ENCODE measurements at places on chromosomes 5 and 9. TPM values are rescaled to one million over a fixed set of nuclear protein-coding genes. Genes with fewer than 3 reads are reported as not detected.

SCGB3A2 gene
- polyA plus RNA-seq, result 0.43 TPM

PLAA gene
- polyA plus RNA-seq, result 11.9 TPM

BTNL8 gene
- not detected for polyA plus RNA-seq

EPB41L4A gene
- polyA plus RNA-seq, result 4.4 TPM

THBS4 gene
- 0.36 TPM for polyA plus RNA-seq

ST8SIA4 gene
- polyA plus RNA-seq, result 3.3 TPM

MLLT3 gene
- 3.6 TPM for polyA plus RNA-seq

IZUMO3 gene
- not detected for polyA plus RNA-seq

PCDHB8 gene
- not detected for polyA plus RNA-seq

ZNF454 gene
- polyA plus RNA-seq, result 1.5 TPM

CDH9 gene
- not detected for polyA plus RNA-seq

DNA sequence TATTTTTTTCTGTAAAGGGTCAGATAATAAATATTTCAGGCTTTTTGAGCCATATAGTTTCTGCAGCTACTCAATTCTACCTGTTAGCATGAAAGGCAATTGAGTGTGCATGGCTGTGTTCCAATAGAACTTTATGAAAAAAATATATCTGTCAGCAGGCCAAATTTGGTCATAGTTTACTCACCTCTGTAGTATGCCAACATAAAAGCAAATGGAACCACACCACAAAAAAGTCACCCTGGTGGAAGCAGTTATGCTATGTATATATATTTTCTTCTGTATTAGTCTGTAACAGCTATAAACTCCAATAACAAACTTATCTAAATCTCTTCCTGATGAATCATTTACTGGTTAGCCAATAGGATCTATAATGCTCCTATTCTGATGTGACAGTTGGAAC, 3.4 kb downstream of the SLC38A9 start:
- no peaks in the 10 kb centered on the region for H3K36me3 ChIP-seq
- no peak overlapping the region for H3K4me3 ChIP-seq
- no peaks in the 10 kb centered on the region for H3K27me3 ChIP-seq
- DNase-seq, result no peak
- no peaks in the 10 kb centered on the region for H3K4me1 ChIP-seq
- no peak overlapping the region for H3K27ac ChIP-seq

DNA sequence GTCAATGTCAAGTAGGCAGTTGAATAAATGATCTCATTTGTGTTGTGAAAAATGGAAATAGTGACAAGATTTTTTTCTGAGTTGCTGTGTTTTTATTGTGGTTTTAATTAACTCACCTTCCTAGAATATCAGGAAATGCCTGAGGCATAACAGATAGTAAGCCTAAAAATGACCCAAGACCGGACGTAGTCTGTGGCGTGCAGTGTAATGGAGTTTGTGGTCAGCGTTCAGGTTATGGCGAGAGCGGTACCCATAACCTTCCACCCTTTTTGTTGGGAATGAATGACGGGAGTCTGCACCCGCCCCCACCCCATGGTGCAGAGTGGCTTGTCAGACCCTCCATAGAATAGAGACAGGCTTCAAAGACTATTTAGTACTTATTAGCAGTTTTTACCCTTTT, 119.3 kb downstream of the GALNT10 start:
- no peak overlapping the region for H3K27ac ChIP-seq
- no peaks in the 10 kb centered on the region for H3K36me3 ChIP-seq
- H3K4me1 ChIP-seq, result no peaks in the 10 kb centered on the region
- H3K4me3 ChIP-seq, result no peak overlapping the region
- no peak for DNase-seq

DNA sequence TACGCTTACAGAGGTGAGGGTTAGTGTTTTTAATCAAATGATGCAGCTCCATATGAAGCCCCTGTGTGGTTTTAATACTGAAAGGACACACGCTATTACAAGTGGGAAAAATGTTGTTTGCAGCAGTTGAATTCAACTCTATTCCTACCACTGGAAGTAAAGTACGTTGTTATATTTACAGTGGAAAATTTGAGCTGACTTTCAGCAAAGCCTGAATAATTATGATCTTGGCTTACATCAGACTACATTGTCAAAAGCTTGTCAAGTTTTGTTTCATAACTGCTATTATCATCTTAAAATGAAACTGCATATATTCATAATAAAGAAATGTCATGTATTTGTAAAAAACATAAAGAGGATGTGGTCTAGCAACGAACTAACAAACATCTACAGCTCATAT, 818.5 kb downstream of the SEMA5A start:
- H3K27ac ChIP-seq, result no peak overlapping the region
- no peak overlapping the region for H3K4me3 ChIP-seq
- no peaks in the 10 kb centered on the region for H3K36me3 ChIP-seq
- no peak for DNase-seq

DNA sequence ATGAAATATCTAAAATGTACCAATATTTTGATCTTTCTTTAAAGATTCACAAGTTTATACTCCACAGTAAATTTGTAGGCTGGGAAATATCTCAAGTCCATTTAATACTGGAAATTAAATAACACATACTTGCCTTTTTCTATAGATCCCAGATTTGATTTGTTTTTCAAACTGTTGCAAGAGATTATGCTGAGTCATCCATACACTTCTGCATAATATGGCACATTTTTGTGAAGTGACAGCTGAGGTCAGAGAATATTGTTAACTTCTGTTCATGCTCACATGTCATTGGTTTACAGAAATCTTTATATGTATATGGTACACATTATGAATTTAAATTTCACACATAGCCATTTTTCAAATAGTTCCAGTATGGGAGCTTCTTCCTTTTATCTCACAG, 1066.3 kb upstream of the NUDT12 start:
- H3K36me3 ChIP-seq, result no peaks in the 10 kb centered on the region
- H3K4me1 ChIP-seq, result no peaks in the 10 kb centered on the region
- H3K27ac ChIP-seq, result no peak overlapping the region
- no peak overlapping the region for H3K4me3 ChIP-seq
- no peak for DNase-seq

GRCh38 chr5:112549127-112549526, 130.1 kb upstream of the EPB41L4A start:
- no peak overlapping the region for H3K27ac ChIP-seq
- DNase-seq, result no peak
- no peaks in the 10 kb centered on the region for H3K4me1 ChIP-seq
- H3K27me3 ChIP-seq, result no peaks in the 10 kb centered on the region
- no peaks in the 10 kb centered on the region for H3K36me3 ChIP-seq

DNA sequence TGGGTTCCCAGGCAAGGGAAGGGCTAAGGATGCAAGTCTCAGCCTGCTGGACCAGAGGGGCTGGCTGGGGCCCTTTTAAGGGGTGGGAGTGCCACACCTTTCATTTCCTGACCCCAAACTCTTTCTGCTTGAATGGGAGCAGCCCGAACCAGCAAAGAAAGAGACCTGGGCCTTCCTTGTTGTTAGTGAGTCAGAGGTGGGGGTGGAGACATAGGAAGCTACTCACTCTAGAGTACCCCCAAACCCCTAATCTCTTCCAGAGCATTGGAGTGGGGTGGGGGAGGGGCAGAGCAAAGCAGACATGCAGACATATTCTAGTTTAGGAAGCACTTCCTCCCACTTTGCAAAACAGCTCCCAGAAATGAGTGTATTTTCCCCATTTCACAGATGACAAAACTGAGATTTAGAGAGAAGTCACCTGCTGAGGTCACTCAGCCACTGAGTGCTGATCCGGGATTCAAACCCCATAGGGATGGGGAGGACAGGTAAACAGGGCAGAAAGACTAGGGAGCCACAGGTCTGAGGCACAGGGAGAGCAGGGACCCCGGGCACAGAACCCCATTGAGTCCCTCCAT, 6.0 kb upstream of the AQP3 start:
- no peaks in the 10 kb centered on the region for H3K27me3 ChIP-seq
- no peaks in the 10 kb centered on the region for H3K4me1 ChIP-seq
- no peak for DNase-seq
- no peak overlapping the region for H3K27ac ChIP-seq
- no peak overlapping the region for H3K4me3 ChIP-seq
- no peaks in the 10 kb centered on the region for H3K36me3 ChIP-seq

DNA sequence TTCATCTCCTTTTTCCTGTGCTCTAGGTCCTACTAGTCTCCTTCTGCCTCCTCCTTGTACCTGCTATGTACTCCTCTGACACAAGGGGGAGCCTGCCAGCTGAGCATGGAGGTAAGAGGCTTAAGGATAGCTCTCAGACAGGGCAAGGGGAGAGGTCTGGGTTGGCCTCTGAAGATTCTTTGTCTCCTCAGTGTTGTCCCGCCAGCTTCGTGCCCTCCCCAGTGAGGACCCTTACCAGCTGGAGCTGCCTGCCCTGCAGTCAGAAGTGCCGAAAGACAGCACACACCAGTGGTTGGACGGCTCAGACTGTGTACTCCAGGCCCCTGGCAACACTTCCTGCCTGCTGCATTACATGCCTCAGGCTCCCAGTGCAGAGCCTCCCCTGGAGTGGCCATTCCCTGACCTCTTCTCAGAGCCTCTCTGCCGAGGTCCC, 3.8 kb downstream of the CREB3 start:
- no peaks in the 10 kb centered on the region for H3K4me1 ChIP-seq
- DNase-seq, result peak; percentile 71
- H3K27ac ChIP-seq, result no peak overlapping the region
- peaks cover 13% of the 10 kb centered on the region for H3K36me3 ChIP-seq

- no peak overlapping the region for H3K4me3 ChIP-seq
- H3K27me3 ChIP-seq, result no peaks in the 10 kb centered on the region
- H3K4me1 ChIP-seq, result no peaks in the 10 kb centered on the region
- no peak overlapping the region for H3K27ac ChIP-seq
Observed at GRCh38 chr9:92917176-92917800, 30.0 kb upstream of the FGD3 start.

- no peaks in the 10 kb centered on the region for H3K4me1 ChIP-seq
- no peaks in the 10 kb centered on the region for H3K36me3 ChIP-seq
- H3K27ac ChIP-seq, result no peak overlapping the region
- DNase-seq, result no peak
- no peak overlapping the region for H3K4me3 ChIP-seq
- H3K27me3 ChIP-seq, result no peaks in the 10 kb centered on the region
Observed at GRCh38 chr5:2614571-2614970, 136.9 kb downstream of the IRX2 start.

GRCh38 chr5:126354012-126354857, 69.0 kb upstream of the GRAMD2B start:
- no peaks in the 10 kb centered on the region for H3K4me1 ChIP-seq
- no peaks in the 10 kb centered on the region for H3K27me3 ChIP-seq
- no peak overlapping the region for H3K27ac ChIP-seq
- H3K36me3 ChIP-seq, result no peaks in the 10 kb centered on the region
- H3K4me3 ChIP-seq, result no peak overlapping the region

DNA sequence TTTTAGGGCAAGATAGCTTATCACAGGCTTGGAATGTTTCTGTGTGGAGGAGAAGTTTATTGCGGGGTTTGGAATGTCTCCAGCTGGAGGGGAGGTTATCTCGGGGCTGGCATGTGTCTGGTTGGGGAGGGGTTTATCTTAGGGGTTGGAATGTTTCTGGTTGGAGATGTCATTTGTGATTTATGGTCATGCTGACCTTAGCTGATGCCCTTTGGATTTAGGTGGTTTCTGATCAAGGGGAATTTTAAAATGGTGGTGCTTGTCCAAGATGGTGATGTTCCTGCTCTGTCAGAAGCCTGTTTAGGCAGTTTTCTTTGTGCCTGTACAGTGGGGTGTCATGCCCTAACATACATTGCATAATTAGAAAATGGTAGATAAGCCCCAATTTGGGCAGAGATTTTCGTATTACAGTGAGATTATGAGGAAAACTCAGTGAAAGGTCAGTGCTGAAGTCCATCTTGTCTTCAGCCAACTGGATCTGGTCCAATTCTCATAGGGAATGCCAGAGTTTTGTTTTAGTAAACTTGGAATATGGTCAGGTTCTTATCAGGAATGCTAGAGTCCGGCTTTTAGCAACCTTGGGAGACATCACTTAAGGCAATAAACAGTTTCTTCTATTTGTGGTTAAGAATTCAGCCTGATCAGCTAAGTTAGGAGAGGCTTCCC, 14.3 kb downstream of the CDK20 start:
- no peak for DNase-seq
- H3K4me3 ChIP-seq, result no peak overlapping the region
- no peaks in the 10 kb centered on the region for H3K27me3 ChIP-seq
- H3K4me1 ChIP-seq, result no peaks in the 10 kb centered on the region
- H3K27ac ChIP-seq, result no peak overlapping the region
- no peaks in the 10 kb centered on the region for H3K36me3 ChIP-seq

DNA sequence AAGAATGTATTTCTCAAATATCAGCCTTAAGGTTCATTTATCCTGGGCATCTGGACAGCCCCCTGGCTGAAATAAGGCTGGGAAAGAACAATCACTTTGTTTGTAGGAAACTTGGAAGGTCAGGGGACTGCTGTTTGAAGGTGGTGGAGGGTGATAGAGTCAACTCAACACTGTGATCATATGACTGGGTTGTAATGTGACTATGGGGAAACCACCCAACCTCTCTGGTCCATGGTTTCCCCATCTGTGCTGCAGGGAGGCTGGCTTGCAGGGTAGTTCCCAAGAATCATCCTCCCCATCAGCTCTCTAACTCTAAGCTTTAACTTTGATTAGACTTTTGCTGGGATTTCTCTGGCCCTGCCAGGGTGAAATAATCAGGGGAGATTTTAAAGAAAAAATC, 10.0 kb downstream of the INSYN2B start:
- no peaks in the 10 kb centered on the region for H3K27me3 ChIP-seq
- H3K4me3 ChIP-seq, result no peak overlapping the region
- H3K4me1 ChIP-seq, result no peaks in the 10 kb centered on the region
- DNase-seq, result no peak

- H3K4me1 ChIP-seq, result no peaks in the 10 kb centered on the region
- H3K4me3 ChIP-seq, result no peak overlapping the region
- no peaks in the 10 kb centered on the region for H3K36me3 ChIP-seq
- no peak overlapping the region for H3K27ac ChIP-seq
- DNase-seq, result no peak
- no peaks in the 10 kb centered on the region for H3K27me3 ChIP-seq
Observed at GRCh38 chr9:112029921-112030444, 133.4 kb downstream of the UGCG start.

DNA sequence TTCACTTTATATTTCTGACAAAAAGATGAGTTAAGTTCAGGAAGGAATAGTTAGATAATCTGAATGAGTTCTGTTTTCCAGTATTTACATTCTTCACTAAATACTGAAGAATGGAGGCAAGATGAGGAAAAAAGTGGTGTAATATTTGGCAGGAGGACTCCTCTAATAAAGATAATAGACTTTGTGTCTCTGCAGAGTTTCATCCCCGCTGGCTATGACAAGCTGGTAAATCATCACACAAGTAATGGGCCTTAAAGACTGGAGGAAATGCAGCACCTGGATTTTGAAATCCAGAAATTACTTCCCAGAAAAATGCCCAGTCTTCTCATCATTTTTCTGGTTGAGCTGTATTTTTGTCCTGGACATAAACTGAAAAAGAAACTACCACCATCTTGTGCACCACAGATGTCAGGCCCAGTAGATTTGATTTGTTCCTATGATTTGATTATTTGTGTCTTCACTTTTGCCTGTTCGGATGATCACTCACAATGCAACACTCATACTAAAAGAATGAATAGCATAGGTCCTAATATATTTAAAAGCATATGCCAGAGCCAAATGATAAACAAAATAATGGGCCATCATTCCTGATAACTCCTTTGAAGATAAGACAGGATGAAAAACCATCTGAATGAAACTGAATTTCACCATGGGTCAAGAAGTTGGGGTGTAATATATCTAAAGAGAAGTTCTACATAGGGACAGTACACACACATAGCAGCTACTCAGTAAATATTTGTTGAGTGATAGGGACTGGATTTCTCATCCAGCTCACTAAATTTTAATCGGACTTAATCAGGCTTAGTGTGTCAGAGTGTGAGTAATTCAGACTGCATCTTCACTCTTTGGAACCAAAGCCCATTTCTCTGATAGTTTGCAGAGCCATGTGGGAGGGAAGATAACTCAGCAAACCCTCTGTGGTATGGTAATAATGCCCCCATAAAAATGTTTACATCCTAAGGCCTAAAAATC, 200.5 kb downstream of the HINT1 start:
- H3K27ac ChIP-seq, result no peak overlapping the region
- DNase-seq, result no peak
- no peaks in the 10 kb centered on the region for H3K27me3 ChIP-seq
- H3K4me3 ChIP-seq, result no peak overlapping the region

Data from aorta (tissue), 5 donors.